Stimulated activated CD4-positive, alpha-beta T cell treated with anti-CD3 and anti-CD28 coated beads, Interleukin-1b, Interleukin-23, amount 100 ng/mL, for 4 hours (primary cell): ENCODE measurements at places on chromosomes 12 and 14.

GRCh38 chr12:102484428-102484958 lies 4.1 kb upstream of the IGF1 start:
- DNase-seq, result peak; percentile 19

DNA sequence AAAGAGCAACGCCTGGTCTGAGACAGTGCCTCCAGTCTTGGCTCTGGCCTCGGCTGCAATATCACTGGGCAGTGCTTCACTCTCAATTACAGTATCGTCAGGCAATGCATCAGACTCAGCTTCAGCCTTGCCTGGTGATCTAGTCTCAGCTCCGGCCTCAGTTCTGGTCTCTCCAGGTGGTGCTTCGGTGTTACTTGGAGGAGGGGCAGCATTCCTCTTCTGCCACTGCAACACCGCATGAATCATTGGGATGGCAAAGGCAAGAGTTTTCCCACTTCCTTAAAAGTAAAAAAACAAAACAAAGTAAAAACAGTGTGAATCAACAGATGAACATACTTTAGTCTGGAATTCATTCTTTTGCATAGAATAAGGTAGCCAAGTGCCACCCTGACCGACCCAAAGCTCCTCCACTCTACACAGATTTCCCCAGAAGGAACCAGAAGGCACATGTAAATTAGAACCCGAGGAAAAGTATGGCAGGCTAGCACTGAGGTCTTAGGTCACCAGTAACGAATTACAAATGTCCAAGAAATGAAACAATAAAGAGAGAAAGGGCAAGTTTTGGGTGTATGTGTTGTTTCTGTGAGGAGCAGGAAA lies 18.6 kb downstream of the DDX24 start:
- DNase-seq, result no peak

DNA sequence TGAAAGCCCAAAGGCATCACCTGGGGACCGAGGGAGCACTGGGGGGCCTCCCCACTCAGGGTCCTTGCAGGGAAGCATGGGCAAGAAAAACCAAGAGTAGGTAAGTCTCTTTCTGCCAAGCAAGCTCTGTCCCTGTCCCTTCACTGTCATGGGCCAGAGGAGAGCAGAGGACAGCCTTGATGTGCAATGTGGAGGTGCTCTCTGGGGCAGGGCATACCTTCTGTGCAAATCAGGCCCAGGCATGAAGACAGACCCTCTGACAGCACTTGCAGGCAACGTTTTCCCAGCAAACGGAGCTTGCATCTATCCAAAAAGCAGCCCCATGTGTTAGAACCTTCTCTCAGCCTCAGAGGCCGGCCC lies 192.5 kb upstream of the PWP1 start:
- DNase-seq, result no peak

DNA sequence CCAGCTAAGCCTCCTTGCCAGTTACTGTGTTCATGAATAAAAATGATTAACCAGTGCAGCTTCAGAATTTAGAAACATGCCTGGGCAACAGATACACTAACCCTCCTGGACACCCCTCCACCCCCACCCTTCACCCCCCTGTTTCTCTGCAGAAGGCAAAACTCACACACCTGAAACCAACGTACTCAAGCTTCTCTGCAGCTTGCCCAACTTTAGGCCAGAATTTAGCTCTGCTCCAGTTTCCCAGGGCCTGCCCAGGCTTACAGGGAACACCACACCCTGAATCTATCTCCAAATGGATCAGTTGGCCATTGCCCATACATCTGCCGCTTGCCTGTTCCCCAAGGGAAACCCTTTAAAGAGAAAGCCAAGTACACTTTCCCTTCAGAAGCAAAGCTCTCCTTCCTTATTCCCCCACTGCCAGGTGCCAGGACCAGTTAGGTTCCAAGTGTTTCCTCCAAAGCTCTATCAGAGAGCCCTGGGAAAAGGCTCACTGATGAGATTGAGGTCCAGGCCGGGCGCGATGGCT lies 1.8 kb upstream of the SPPL3 start:
- DNase-seq, result no peak

GRCh38 chr12:122311696-122312095 lies 45.4 kb upstream of the VPS33A start:
- DNase-seq, result no peak

DNA sequence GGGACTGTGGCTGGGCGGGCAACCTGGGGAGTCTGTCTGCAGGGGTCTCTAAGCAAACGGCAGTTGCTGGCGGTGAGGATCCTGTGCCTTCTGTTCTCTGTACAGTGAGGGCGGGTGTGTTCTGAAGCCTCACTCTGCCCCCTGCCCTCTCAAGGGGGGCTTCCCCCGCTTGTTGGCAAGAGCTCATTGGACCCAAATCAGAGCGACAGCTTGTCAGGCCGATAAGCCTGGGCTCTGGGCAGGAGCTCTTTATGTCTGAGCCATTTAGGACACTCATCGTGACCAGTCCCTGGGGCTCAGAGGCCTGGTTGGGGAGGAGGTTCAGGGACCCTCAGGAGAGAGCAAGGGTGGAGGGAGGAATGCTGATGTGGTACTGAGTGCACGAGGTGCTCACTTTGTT lies 136.0 kb downstream of the TSPAN9 start:
- DNase-seq, result no peak

GRCh38 chr12:124804011-124804621 lies 59.5 kb downstream of the SCARB1 start:
- no peak for DNase-seq

DNA sequence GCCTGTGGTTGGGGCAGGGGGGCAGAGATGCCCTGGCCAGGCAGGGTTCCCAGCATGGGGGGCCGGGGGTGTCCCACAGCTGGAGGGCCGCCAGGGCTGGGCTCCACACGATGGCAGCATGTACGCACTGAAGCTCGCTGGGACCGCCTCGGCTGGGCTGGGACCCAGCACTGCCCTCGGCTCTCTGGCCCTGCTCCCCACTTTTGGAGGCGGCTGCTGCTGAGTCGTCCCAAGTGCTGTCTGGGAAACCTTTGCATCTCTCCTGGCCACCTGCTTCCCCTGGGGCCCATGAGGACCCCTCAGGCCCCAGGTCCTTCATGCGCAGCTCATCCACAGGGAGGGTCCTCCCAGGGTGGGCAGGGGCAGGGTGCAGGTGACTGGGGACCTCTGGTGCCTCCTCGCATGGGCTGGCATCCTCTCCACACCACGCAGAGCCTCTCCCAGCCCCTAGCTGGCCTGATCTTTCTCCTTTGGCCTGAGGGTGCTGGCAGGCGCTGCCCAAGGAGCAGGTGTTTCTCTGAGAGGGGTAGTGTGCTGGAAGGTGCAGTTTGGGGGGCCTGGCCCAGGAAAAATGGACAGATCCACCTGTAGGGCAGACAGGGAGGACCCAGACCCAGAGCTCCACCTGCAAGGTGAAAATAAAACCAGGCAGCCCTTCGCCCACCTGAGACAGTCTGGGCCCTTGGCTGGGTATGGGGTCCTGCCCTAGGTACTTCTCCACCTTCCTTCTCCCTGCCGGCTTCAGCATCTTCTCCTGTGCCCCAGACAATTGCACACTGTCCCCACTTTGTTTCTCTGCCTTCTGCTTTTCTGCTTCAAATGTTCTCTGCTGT lies 46.9 kb downstream of the DLK1 start:
- DNase-seq, result no peak

DNA sequence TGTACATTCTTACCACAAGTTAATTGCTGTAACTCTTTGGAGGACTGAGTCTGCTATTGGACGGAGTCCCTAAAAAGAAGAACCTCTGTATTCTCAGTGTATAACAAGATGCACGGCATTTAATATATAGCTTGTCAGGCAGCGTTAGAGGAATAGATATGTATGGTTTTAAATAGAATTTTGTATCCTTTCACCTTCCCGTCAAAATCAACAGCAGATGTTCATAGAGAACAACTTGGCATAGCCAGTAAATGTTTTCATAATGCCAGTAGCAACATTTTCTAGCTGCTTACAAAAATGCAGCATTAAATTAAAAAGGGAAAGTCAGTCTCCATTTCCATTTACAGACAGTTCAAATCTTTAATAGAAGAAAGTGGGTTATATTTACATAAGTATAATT lies 6.8 kb downstream of the SCYL2 start:
- no peak for DNase-seq
